ENCODE measurements at places on chromosomes 12 and 14. TPM values are rescaled to one million over a fixed set of nuclear protein-coding genes. Genes with fewer than 3 reads are reported as not detected.

GRCh38 chr12:1929985-1930802 is 11.7 kb upstream of the CACNA2D4 start:
- no peak for ATAC-seq

DNA sequence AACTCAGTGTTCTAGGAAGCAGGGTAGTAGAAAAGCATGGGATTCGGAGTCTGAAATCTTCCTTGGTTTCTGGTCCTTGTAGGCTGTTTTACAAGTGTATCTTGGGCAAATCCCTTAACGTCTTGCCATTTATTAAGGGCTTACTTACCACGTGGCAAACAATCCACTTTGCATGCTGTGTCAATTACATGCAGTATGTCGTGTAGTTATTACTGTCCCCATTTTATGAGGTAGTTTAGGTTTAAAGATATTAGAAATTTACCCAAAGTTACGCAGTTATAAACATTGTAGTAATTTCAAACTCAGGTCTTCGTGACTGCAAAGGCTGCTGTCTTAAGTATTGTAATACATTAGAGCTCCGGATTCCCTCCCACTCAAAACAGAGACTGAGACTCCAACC is 1.5 kb upstream of the NOVA1 start:
- no peak for ATAC-seq

DNA sequence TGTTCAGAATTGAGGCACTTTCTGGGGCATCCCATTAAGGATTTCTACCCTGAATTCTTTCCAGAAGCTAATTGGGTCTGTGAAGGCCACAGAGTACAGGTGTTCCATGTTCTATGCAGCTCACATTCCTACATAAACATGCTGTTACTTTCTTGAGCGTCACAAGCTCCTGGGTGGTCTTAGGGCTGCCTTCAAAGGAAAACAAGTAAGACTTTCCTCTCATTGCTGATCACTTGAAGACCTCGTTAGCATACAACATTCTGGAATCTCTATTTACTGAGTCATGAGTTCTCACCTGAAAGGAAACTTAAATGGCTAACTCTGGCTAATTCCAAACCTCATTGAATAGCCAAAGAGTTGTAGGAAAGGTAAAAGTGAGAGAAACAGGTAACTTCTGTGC is 63.0 kb upstream of the HMGA2 start:
- ATAC-seq = no peak

GRCh38 chr12:41302979-41303403 is 114.9 kb downstream of the PDZRN4 start:
- no peak for ATAC-seq

DNA sequence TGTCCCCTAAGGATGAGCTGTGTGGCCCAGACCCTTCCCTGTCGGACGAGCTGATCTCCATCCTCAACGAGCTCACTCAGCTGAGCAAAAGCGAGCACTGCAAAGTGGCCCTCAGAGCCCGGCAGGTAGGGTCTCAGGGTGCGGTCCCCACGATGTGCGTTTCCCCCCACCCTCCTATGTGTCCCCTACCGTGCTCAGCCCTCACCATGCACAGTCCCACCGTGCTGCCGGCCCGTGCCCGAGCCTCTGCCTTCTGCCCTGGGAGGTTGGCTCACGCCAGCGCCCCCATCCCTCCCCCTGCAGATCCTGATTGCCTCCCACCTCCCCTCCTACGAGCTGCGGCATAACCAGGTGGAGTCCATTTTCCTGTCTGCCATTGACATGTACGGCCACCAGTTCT is 86.6 kb downstream of the FOXN4 start:
- ATAC-seq = no peak

DNA sequence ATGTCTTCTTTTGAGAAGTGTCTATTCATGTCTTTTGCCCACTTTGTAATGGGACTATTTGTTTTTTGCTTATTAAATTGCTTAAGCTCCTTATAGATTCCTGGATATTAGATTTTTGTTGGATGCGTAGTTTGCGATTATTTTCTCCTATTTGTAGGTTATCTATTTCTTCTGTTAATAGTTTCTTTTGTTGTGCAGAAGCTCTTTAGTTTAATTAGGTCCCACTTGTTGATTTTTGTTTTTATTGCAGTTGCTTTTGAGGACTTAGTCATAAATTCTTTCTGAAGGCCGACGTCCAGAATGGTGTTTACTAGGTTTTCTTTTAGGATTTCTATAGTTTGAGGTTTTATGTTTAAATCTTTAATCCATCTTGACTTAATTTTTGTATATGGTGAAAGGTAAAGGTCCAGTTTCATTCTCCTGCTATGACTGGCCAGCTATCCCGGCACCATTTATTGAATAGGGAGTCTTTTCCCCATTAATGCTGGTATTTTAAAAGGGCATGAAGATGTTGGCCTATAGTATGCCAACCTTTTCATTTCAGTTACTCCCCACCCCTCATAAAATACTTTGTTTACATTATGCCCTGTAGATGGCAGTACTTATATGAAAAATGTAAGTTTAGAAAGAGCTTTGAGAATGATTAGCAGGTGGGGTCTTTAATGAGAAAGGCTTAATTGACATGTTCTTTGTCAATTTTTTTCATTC is 62.9 kb upstream of the PSMA6 start:
- no peak for ATAC-seq

- ATAC-seq = no peak
These were observed 1.1 kb downstream of the GXYLT1 start for GRCh38 chr12:42143452-42144157.

DNA sequence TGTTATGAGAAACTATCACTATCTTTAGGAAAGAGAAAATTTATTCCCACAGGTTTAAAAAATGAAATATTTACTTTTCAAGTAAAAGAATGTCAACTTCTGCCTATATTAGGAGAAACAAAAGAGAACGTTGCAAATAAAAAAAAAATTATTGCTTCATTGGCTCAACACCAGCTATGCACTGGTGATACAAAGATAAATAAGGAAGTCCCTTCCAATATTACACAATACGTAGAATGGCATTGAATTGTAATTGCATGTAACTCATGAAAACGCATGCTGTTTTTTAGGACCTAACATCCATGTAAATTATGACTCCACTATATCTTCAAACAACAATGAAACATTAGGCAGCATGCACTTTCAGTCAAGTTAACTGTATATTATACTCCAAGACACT is 56.4 kb upstream of the RERGL start:
- ATAC-seq = peak; percentile 34

The SCNN1A gene
- total RNA-seq = 5.2 TPM
